ENCODE measurements at places on chromosomes 13 and 19.
A peak's percentile ranks its signal among the peaks of the same experiment; 100 is the strongest.

GRCh38 chr19:29574510-29574909 is 31.6 kb upstream of the POP4 start:
- DNase-seq: no peak

- DNase-seq: no peak
Measured at GRCh38 chr19:40466985-40467734, at the start of gene SPTBN4. TSS of gene SPTBN4 (plus strand) at chr19:40467001. CDS start at chr19:40472622, 5,621 bp downstream.

DNA sequence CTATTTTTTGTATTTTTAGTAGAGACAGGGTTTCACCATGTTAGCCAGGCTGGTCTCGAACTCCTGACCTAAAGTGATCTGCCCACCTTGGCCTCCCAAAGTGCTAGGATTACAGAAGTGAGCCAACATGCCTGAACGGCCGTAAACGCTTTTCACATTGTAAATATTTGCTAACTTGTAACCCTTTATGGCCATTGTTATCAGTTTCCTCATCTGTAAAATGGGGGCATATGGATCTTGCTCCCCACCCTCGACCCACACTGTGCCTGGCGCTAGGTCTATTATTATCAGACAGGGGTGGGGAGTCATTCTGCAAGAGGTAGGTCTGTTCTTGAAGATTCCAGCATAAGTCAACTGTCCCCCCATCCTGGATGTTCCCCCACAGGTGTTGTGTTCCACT is 11.9 kb downstream of the NCAN start:
- no peak for DNase-seq

DNA sequence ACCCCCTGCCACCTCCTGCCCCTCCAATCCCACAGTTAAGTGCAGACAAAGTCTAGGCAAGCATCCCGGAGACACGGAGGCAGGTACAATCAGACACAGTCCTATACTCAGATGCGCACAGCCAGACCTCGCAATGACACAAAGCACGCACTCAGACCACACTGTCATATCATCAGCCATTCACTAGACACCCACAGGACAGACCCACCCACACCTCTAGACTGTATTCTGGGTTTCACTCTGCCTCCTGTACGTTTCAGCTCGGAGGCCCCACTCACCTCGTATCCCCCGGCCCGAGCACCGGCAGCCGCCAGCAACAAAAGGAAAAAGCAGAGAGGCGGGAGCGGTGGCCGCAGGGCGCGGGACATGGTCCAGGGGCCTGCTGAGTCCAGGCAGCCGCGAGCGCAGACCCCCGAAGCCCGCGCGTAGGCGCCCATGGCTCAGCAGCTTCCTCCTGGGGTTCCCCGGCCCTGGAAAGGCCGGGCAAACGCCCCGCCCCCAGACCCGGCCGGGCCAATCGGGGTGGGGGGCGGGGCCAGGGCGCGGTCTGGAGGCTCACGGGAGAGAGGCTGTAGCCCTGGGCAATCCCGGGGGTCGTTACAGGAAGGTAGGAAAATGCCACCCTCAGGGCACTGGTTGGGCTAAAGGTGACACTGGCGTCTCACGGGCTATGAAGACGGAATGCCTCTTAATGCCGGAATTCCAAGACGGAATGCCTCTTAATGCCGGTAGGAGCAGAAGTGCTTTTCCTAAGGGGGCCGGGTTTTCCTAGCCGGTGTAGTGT is at the start of the genes MAN2B1 and WDR83:
MAN2B1 (minus strand) TSS at position 478 of the 784 bp plus-strand sequence; CDS start at position 437, 41 bp downstream.
WDR83 (plus strand) TSS at position 543 of the 784 bp plus-strand sequence. CDS start 2,984 bp downstream, outside the sequence.
- DNase-seq: peak; percentile 21

DNA sequence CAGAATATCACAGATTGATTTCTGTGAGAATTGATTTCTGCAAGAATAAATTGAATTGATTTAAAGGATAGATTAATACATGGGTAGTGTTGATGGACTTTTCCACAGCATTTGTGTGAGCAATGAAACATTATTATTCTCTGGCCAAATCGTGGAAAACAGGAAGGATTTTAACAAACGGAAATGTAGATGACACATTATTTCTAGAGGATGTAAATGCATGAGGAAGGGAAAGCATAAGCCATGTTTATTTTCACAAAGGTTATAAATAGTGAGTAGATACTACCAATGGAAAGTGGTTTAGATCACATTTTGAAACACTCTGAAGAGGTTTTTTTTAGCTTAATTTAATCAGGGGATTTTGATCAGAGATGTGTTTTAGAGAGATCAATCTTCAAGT is 1534.6 kb upstream of the MIR17HG start:
- DNase-seq: no peak

GRCh38 chr19:2167896-2168618 is 4.3 kb downstream of the DOT1L start:
- DNase-seq: no peak

DNA sequence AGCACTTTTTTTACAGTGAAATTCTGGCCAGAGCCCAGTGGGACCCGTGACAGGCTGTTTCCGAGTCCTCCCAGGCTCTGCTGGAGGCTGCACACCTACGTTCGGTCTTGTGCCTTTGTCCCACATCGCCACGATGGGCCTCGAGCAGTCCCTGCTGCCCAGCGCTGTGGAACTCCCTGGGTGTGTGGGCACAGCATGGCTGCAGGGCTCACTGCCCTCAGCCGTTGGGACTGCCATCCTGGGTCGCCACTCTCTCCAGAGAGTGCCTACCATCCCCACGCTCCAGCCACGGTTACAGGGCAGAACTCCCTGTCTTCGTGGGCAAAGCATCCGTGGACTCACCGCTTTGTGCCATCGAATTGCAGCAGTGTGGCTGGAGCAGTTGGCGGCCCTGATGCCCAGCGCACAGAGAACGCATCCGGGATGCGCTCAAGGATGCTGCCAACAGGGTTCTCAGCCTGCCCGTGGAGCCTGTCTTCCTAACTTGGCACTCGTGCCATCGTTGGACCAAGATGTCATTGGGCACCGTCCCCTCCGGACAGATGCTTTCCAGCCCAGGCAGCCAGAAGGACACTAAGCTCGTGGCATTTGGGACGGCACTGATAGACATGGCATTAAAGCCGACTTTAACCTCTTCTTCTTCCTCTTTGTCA is 85.0 kb upstream of the ARHGEF7 start:
- DNase-seq: no peak

- DNase-seq: no peak
Measured at GRCh38 chr13:45833242-45833641, 18.3 kb downstream of the SIAH3 start.

DNA sequence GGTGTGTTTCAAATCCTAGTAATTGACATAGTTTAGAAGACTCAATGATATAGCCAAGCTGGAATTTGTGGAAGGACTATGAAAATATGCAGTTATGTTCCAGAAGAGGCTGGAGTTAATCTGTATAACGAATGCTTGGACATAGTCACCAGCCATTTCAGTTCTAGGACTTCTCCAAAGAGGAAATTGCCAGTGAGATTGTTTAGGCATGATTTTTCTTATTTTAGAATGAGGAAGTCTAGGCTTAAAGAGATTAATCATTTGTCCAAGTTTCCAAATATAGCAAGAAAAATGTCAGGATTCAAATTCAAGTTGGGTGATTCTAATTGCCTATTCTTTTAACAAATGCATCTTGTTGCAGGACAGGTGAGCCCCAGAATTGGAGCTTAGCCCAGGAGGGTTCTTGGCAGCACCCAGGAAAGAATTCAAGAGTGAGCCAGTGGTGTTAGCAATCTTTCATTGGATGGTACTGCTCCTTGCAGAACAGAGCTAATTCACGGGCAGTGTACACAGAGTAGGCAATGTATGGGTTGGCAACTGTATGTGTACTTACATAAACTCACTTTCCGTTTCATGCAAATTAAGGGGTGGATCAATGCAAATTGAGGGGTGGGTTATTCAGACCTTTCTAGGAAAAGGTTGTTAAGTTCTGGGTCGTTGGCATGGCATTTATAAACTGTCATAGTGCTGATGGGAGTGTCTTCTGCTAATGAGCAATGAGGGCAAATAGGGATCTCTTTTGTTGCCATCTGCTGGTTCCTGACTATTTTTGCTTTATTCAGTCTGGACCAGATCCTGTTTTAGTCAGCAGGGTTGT is 763.1 kb upstream of the SLITRK1 start:
- peak; percentile 30 for DNase-seq

DNA sequence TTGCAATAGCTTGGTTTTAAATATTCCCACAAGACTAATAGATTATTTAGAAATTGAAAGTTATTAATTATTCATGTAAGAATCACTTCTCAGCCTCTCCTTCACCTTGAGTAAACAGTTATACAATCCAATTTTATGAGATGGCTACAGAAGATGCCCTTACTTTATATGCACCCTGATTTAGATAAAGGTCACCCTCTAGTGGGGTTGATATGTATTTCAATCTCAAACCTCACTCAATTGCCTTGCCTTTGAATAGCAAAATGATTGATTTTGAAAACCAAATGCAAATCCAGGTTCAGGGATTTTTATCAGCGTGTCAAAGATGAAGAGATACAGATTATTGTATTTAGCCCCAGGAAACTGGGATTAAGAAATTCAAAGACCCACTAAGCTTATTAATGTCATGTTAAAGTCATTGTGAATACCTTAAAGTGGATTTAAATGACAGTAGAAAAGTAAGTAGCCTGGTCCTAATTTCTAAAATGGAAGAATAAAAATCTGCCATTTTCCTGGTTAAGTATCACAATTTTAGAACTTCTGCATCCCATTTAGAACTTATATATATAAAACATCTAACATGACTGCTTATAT is 305.1 kb downstream of the ITGBL1 start:
- DNase-seq: peak; percentile 49

DNA sequence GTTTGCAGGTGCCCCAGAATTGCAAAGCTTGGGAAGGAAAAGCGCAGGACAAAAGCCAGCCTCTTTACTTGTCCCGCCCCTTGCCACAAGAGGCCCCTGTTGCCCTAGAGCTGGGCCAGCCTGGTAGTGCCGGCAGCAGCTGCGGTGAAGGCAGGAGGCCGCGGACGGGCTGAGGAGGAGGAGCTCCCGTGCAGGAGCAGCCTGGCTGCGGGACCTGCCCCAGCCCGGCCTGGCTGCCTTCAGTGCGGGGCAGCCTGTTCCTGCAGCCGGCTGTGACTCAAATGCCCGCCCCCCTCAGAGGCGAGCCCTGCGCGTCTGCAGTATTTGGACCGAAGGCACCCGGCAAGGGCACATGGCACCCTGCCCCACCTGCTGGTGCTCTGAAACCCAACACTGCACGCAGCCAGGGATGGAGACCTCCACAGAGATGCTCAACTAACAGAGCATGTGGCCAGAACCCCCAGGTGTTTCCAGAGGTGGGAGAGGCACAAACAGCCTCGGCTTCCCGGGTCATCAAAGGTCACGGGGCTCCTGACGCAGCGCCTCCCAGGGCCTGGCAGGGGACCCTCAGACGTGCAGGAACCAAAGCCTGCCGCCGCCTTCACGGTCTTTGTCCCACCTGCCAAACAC is 29.7 kb downstream of the NAXD start:
- DNase-seq: peak; percentile 82

GRCh38 chr13:91323349-91323748 is 24.1 kb upstream of the MIR17HG start:
- no peak for DNase-seq

Measured in NCI-H1694 treated with DMSO at 0.1 percent for 48 hours (cell line).